Neural crest cell (in vitro differentiated cells): ENCODE measurements at places on chromosomes 1 and 21.

DNA sequence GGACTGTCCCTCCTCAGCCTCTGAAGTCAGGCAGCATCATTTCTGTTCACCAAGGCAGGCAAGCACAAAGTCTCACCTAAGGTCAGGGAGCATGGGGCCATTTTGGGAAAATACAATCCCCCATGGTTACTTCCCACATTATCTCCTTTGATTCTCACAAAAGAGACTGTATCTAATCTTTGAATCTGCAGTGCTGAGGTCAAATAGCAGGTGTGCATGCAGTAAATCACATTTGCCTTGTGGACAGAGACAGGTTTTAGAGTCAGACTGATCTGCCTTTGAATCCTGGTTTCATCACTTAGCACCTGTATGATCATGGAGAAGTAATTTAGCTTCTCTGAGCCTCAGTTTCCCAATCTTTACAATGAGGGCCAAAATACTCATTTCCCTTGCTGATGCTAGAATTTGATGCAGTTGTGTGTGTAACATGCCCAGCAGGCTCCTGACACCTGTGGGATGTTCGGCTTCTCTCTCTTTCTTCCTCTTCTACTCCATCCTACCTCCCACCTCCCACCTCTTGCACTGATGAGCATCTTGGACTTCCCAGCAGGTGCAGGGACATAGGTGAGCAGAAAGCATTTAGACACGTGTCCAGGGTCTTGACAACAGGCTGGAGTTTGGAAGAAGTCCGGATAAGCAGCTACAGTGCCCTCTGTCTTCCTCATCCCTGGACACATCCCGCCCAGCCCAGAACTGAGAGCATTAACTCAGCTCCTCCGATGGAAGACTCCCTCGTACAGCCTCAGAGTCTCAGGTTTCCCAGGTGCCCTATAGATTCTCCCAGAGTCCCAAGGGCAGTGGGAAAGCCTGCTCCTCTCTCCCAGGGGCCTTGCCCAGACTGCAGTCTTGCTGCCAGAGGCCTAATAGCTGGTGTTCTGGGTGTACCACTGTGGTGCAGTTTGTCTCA lies 18.9 kb downstream of the NENF start:
- no peak for DNase-seq

DNA sequence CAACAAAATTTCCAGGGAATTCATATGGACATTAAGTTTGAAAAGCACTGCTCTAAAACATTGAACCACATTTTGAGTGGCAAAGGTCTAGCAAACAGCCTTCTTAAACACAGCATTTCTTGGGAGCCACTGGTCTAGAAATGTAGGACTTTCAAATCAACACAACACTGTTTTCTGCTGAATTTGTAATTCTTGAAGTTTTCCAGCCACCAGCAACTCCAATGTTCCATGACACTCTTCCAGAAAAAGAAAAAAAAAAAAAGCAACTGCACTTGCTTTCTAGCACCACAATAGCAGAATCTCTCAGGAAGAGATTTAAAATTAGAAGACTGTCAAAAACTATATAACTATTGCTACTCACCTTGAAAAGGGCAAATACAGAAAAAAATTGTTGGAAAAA lies 4.5 kb downstream of the SYDE2 start:
- DNase-seq, result no peak

DNA sequence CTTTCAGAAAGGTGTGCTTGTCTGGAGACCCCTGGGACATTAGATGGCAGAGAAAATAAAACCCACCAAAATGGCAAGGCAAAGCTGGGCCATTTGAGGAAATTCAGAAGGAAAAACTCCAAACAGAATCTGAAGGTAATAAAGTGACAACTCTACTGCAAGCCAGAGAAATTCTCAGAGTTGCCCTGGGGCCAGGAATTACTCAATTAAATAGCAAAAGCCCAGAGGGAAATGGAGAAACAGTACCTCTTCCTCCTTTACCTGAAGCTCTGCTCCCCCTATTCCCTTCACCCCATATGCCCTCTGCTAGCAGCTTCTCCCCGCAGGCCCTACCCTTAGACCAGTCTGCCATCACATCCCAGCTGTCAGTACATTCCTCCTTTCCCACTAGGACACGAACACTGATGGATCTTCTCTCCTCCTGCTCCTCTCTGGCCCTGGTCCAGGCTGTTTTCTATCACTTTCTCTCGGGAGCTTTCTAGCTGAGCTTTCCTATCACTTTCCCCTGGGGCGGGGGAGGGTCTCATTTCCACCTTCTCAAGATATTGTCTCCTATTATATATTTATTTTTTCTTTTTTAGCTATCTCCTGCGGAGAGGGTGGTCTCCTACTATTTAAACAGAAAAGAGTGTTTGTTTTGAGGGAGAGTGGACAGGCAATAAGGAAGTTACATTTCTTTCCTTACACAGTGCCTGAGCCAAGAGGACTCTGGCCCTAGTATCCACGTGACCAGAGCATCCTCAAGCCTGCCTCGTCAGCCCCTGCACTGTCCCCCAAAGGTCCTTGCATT lies 47.7 kb upstream of the RBM15 start:
- DNase-seq, result no peak

GRCh38 chr1:235917267-235917811 lies 50.6 kb upstream of the LYST start:
- no peak for DNase-seq

- no peak for DNase-seq
Observed at GRCh38 chr1:85087659-85088407, 39.5 kb upstream of the MCOLN3 start.

GRCh38 chr1:112457955-112458354 lies 50.8 kb upstream of the WNT2B start:
- DNase-seq, result no peak

GRCh38 chr1:150183061-150183460 lies 33.3 kb downstream of the PLEKHO1 start:
- DNase-seq, result no peak

GRCh38 chr1:234297668-234298067 lies 75.6 kb upstream of the COA6 start:
- DNase-seq, result no peak

- no peak for DNase-seq
Observed at GRCh38 chr1:59678493-59679228, 136.1 kb upstream of the HOOK1 start.

DNA sequence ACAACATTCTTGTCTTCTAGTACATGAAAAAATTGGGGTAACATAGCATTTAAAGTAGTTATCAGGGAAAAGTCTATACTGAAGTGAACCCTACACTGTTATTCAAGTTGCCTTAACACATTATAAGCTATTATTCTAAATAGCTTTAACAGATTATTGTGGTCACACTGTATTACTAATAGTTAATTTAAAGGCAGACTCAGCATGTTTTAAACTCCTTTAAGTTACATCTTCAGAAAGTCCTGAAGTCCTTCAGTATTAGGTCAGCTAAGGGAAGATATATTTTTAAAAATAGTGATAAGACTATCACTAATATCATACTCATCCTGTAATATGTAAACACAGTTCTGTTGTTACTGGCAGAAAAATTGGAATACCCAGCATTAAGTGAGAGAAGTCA lies 67.4 kb downstream of the GPR137B start:
- no peak for DNase-seq

GRCh38 chr1:156656806-156657740 lies 15.2 kb downstream of the BCAN start:
- DNase-seq, result peak; percentile 71

- DNase-seq, result no peak
Observed at GRCh38 chr21:38256599-38257302, at the start of gene KCNJ15. Gene KCNJ15 (plus strand): TSS chr21:38256991. CDS start chr21:38299262, 42,271 bp downstream.

DNA sequence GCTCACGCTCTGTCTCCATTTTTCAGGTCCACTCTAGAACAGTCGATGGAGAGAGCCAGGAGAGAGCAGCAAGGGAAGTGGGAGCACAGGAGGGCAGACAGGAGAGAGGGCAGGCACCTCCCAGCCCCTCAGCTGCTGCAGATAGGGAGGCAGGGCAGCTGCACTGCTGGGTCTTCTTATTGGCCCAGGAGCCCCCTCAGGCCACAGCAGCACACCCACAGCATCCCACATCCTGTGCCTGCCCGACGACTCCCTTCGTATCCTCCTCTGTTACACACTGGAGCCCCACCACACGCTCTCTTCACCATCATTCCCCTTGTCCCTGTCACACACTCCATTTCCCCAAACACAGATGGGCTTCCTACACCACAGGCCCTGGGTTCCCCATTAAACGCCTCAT lies 13.7 kb upstream of the ARTN start:
- DNase-seq, result no peak

DNA sequence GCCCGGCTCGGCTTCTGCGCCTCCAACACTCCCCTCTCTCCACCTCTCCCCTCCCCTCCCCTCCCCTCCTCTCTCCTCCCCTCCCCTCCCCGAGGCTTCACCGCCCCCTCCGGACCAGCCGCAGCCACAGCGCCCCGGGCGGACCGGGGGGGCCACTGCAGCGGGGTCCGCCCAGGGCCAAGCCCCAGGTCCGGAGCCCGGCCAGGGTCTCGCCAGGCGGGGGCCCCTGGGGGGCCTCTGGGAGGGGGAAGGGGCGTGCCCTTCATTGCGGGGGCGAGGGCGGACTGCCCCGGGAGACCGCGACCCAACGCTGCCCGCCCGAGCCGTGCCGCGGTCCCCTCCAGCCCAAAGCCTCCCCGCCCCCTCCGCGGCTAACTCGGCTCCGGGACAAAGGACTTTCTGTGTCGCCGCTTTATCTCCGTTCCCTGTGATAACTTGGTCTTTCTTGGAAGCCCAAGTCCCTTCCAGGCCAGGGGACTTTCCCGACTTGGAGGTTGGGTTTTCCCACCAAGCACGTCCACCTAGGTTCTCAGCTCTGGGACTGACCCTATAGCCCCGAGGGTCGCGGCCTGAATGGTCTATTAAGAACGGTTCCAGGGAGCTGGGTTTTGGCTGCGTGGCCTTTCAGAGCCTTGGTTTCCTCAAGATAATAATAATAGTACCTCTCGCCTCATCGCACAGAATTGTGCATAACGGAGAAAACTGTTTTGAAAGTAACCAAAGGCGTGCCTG lies at the start of gene UBQLN4:
Gene UBQLN4, minus strand, starts transcription at position 31 of the 732 bp plus-strand sequence. CDS start 97 bp downstream, outside the sequence.
- peak; percentile 81 for DNase-seq

DNA sequence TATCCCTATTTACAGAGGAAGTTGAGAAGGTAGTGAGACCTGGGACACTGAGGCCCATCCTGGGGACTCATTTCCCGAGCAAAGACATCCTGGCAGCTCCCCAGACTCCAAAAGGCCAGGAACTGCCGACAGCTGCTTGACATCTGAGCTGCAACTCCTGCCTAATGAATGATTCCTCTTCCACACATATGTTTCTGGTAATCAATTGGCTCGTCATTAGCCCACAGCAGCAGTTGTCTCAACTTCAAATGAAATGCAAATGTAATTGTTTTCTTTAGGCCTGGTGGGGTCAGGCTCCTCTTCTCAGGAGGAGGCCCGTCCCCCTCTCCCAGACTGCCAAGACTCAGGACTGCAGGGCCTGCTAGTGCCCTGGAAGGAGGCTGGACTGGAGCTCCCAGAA lies 61.8 kb upstream of the DISP3 start:
- DNase-seq, result no peak

- DNase-seq, result peak; percentile 62
Observed at GRCh38 chr1:237851210-237851845, 39.4 kb downstream of the ZP4 start.

DNA sequence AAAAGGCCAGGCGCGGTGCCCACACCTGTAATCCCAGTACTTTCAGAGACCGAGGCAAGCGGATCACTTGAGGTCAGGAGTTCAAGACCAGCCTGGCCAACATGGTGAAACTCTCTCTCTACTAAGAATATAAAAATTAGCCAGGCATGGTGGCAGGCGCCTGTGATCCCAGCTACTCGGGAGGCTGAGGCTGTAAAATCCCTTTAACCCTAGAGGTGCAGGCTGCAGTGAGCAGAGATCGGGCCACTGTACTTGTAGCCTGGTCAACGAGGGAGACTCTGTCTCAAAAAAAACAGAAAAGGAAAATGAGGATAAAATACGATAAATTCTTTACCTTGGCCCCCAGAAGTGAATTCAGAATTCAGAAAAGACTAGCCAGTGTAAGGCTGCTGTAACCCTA lies 1.6 kb downstream of the TMEM50B start:
- no peak for DNase-seq

- no peak for DNase-seq
Observed at GRCh38 chr1:64223329-64224151, 20.1 kb downstream of the UBE2U start.

- no peak for DNase-seq
Observed at GRCh38 chr1:109294481-109294880, 11.5 kb upstream of the PSRC1 start.

DNA sequence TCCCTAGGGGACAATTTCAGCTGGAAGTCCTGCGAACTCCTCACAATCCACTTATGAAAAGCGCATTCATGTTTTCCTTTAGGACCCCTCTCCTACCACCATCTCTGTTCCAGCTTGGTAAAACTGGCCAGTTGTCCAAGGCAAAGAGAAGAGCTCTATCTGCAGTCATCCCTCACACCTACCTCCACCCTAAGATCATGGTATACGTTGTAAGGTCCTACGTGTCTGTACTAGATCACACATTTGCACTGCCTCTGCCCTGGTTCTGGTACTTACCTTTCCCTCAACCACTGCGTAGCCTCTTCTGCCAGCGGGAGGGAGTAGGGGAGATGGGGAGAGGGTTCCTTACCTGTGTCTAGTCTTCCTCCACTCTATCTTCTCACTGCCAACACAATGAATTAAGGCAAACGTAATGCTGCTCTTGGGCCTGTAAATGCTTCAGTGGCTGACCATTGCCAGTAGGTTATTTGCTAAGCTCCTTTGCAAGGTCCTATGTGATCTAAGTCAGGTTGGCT lies 739 bp upstream of the NUP133 start:
- no peak for DNase-seq

- DNase-seq, result no peak
Observed at GRCh38 chr1:2789986-2790581, 11.4 kb downstream of the TTC34 start.

- DNase-seq, result no peak
Observed at GRCh38 chr1:39214714-39214997, 10.2 kb downstream of the MACF1 start.

- no peak for DNase-seq
Observed at GRCh38 chr1:111615870-111616715, 3.5 kb upstream of the RAP1A start.

DNA sequence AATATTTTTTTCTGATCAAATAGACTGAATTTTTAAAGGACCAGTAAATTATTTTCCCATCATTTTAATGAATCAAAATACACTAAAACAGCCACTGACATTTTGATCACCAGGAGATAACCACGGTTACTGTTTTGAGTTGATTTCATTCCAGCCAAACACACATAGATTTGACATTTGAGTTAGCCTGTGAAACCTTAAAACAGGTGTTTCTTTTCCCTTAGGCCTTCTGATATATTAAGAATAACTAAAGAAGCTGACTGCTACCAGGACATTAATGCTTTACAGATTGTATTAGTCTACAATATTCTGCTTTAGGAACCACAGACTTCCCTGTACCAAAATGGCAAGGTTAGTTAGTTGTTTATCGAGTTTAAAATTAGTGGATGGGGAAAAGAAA lies 193.4 kb downstream of the OMA1 start:
- no peak for DNase-seq

GRCh38 chr1:25738499-25738898 lies 61.5 kb upstream of the SELENON start:
- DNase-seq, result no peak
